ENCODE measurements at places on chromosomes 3 and 15. TPM values are rescaled to one million over a fixed set of nuclear protein-coding genes. Genes with fewer than 3 reads are reported as not detected.

- H3K4me3 ChIP-seq: no peak overlapping the region
- DNase-seq: no peak
- H3K27ac ChIP-seq: no peak overlapping the region
- H3K36me3 ChIP-seq: no peaks in the 10 kb centered on the region
- no peaks in the 10 kb centered on the region for H3K27me3 ChIP-seq
Observed at GRCh38 chr3:25677121-25677520, 12.4 kb upstream of the TOP2B start.

DNA sequence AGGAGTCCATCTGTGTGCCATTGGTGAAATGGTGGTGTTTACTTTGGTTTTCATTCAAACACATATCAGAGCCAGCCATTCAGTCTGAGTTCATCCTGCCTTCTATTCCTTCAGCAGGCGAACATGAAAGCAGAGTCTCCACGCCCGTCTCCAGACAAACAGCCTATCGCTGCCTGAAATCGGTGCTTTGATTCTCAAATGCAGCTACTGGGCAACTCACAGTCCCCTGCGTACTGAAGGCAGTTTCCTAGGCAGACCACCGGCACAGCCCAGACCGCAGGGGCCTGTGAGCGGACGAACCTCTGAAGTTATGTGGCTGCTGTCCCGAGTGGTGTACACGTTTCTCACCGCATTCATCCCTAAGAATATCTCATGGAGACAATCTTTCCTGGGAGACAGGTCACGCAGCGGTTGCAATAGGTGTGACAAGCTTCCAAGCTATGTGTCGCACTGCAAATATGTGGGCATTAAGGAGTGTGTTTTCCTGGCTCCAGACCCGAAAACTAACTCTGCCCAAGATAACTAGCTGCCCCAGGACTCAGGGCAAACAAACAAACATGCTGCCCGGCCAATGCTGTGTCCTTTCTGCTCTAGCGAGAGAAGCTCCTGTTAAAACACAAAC is 16.9 kb upstream of the RYR3 start:
- no peak overlapping the region for H3K4me3 ChIP-seq
- H3K27me3 ChIP-seq: no peaks in the 10 kb centered on the region
- no peaks in the 10 kb centered on the region for H3K36me3 ChIP-seq

DNA sequence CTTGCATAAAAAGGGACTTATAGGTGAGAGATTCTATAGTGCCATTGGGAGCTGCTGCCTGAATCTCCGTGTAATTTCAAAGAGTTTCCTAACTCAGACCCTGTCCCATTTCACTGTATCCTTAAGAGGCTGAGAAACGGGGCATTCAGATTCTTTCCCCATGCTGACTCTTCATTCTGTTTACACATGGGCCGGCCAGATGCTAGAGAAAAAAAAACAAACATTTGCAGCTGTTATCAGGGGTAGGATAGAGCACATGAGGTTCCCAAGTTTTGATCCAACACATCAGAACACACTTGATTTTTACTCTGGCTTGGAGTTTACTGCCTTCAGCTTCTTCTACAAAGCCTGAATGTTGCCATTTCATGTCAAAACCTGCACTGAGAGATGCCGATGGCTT is 215.9 kb upstream of the TPRG1 start:
- no peaks in the 10 kb centered on the region for H3K27me3 ChIP-seq
- no peak for DNase-seq
- H3K36me3 ChIP-seq: no peaks in the 10 kb centered on the region
- H3K4me3 ChIP-seq: no peak overlapping the region
- H3K27ac ChIP-seq: peak overlapping the region; percentile 2
- H3K4me1 ChIP-seq: peaks cover 29% of the 10 kb centered on the region

- DNase-seq: no peak
- H3K4me3 ChIP-seq: no peak overlapping the region
- no peaks in the 10 kb centered on the region for H3K4me1 ChIP-seq
- H3K27me3 ChIP-seq: no peaks in the 10 kb centered on the region
- no peak overlapping the region for H3K27ac ChIP-seq
Observed at GRCh38 chr3:182465301-182466185, 327.8 kb upstream of the ATP11B start.

GRCh38 chr15:34855893-34856292 is 60.5 kb upstream of the ACTC1 start:
- H3K4me1 ChIP-seq: peaks cover 48% of the 10 kb centered on the region
- H3K27ac ChIP-seq: no peak overlapping the region
- no peak for DNase-seq
- no peaks in the 10 kb centered on the region for H3K27me3 ChIP-seq
- no peak overlapping the region for H3K4me3 ChIP-seq
- H3K36me3 ChIP-seq: peaks cover 12% of the 10 kb centered on the region

GRCh38 chr3:118823626-118824025 is 211.0 kb downstream of the IGSF11 start:
- no peaks in the 10 kb centered on the region for H3K4me1 ChIP-seq
- H3K36me3 ChIP-seq: no peaks in the 10 kb centered on the region
- H3K27ac ChIP-seq: no peak overlapping the region
- DNase-seq: peak; percentile 87

GRCh38 chr3:55089211-55089610 is 161.4 kb upstream of the LRTM1 start:
- H3K27ac ChIP-seq: no peak overlapping the region
- no peak for DNase-seq
- no peaks in the 10 kb centered on the region for H3K27me3 ChIP-seq
- H3K36me3 ChIP-seq: no peaks in the 10 kb centered on the region
- H3K4me3 ChIP-seq: no peak overlapping the region
- peaks cover 4% of the 10 kb centered on the region for H3K4me1 ChIP-seq

GRCh38 chr3:176663837-176664831 is 533.1 kb downstream of the TBL1XR1 start:
- no peaks in the 10 kb centered on the region for H3K36me3 ChIP-seq
- no peak overlapping the region for H3K4me3 ChIP-seq
- H3K27ac ChIP-seq: no peak overlapping the region

LMAN1L gene
- 0.66 TPM for total RNA-seq

SLC2A2 gene
- total RNA-seq: not detected

SMCO1 gene
- total RNA-seq: not detected

SLC38A3 gene
- total RNA-seq: 0.39 TPM

CD200R1 gene
- total RNA-seq: 1.6 TPM

RPL15 gene
- total RNA-seq: 2,538 TPM

SH2D7 gene
- total RNA-seq: not detected

ALS2CL gene
- 11.8 TPM for total RNA-seq

All from esophagus muscularis mucosa (tissue), 4 donors.